ENCODE measurements at places on chromosomes 16 and 17. TPM values are rescaled to one million over a fixed set of nuclear protein-coding genes. Genes with fewer than 3 reads are reported as not detected.

Gene TUBB3
- 1.8 TPM for total RNA-seq

Gene GDPD3
- total RNA-seq: 2.0 TPM

Gene TMEM92
- total RNA-seq: not detected

Gene SLC5A11
- not detected for total RNA-seq

Gene CA7
- total RNA-seq: not detected

Gene KRTAP9-8
- not detected for total RNA-seq

Gene CDH13
- total RNA-seq: 167 TPM

Gene EFCAB13
- total RNA-seq: 2.4 TPM

Gene RHOT1
- total RNA-seq: 77.3 TPM

Gene SLC7A6
- total RNA-seq: 38.2 TPM

Gene CCDC40
- total RNA-seq: 5.8 TPM

Gene MGAT5B
- total RNA-seq: not detected

Gene MYCBPAP
- total RNA-seq: 0.55 TPM

Gene CMTM4
- 12.7 TPM for total RNA-seq

Gene GAS7
- total RNA-seq: 51.2 TPM

Gene GOSR1
- total RNA-seq: 30.7 TPM

Gene NTN1
- total RNA-seq: 28.4 TPM

Gene C1QTNF1
- 247 TPM for total RNA-seq

Gene TMEM88
- total RNA-seq: 32.6 TPM

Gene SRRM2
- 292 TPM for total RNA-seq

Gene ZPBP2
- total RNA-seq: not detected

Gene PYY
- total RNA-seq: not detected

Gene OTOA
- total RNA-seq: not detected

Gene WNT9B
- total RNA-seq: 0.42 TPM

Gene FAM20A
- 7.6 TPM for total RNA-seq

Gene NOG
- total RNA-seq: 0.22 TPM

Gene SEPTIN12
- not detected for total RNA-seq

Gene MYH11
- total RNA-seq: 8.0 TPM

Gene PTGES3L
- total RNA-seq: 50.7 TPM

Gene LGALS9B
- total RNA-seq: not detected

Gene ZNF469
- 1.0 TPM for total RNA-seq

Gene KRTAP2-3
- not detected for total RNA-seq

Gene SNX11
- 11.1 TPM for total RNA-seq

Gene FBXW10
- total RNA-seq: not detected

Gene TMEM204
- 28.8 TPM for total RNA-seq

Gene PAFAH1B1
- total RNA-seq: 107 TPM

Gene CCL1
- total RNA-seq: not detected

Gene CACNG3
- not detected for total RNA-seq
